ENCODE measurements at places on chromosomes 13 and 19.

DNA sequence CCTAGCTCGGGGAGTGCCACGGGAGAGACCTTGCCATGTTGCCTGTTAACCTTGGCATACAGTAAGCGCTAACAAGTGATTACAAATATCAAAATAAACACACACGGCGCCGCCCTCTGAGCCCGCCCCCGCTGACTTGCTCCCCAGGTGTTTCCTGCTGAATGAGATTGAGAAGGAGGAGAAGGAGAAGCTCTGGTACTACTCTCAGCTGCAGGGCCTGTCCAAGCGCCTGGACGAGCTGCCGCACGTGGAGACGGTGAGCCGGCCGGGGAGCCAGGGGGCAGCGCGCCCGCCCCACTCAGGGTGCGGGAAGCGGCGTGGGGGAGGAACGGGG, 5.0 kb downstream of the APC2 start:
- DNase-seq: no peak

DNA sequence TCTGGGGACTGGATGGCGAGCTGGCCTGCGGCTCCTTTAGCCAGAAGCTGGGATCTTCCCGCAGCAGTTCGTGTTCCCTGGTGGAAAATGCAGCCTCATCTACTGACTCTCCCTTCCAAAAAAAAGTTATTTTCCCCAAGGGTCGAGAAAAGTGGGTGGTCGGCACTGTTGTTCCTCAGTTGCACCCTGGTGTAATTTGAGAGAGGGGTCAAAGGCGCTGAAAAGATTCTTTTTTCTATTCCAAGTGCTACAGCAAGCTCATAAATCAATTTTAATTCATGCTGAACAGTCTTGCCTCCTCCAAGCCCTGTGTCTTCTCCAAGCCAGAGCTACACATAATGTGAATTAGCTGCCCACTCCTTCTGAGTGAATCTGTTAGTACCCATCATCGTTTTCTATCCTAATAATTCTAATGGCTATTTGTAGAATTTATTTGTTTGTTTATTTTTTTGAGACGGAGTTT, 774 bp downstream of the SLC25A15 start:
- no peak for DNase-seq

- no peak for DNase-seq
Observed at GRCh38 chr13:47680748-47681147, 320.3 kb downstream of the SUCLA2 start.

GRCh38 chr13:33560726-33561125, 257.2 kb upstream of the RFC3 start:
- no peak for DNase-seq

GRCh38 chr13:39602614-39603366, at the start of gene LHFPL6:
Gene LHFPL6, minus strand, starts transcription at chr13:39603193.
- DNase-seq: peak; percentile 37

GRCh38 chr19:48391100-48392005, at the start of gene KDELR1:
Gene KDELR1, minus strand, starts transcription at chr19:48391551. Its CDS starts 193 bp downstream, at chr19:48391358.
- peak; percentile 64 for DNase-seq

DNA sequence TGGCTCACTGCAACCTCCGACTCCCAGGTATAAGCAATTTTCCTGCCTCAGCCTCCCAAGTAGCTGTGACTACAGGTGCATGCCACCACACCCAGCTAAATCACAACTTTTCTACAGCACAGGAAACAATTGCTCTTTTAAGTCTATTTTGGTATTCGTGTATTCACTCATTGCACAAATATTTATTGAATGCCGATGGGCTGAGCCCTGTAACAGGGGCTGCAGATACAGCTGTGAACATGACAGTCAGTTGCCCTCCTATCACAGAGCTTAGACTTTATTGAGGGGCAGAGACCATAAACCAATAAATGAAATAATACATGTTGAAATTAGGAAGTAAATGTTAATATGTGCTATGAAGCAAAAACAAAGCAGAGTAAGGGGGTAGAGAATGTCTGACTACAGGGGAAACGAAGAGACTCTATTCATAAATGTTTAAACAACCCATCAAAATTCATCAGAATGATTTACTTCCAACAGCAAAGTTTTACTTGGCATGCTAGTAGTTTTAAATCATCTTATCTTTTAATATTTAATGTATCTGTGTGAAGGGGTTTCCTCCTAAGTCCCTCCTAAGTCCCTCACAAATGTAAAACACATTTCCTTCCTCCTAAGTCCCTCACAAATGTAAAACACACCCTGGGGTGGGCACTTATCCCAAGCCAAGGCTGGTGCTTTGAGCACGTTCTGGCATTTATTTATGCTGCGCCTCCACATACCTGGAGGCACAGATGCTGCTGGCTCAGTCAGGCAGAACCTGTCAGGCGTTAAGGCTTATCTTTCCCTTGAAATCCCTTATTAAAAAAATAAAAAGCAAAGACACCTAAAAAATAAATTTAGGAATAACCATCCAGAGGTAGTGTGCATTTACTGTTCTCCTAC, 140.8 kb downstream of the MIPEP start:
- DNase-seq: no peak

DNA sequence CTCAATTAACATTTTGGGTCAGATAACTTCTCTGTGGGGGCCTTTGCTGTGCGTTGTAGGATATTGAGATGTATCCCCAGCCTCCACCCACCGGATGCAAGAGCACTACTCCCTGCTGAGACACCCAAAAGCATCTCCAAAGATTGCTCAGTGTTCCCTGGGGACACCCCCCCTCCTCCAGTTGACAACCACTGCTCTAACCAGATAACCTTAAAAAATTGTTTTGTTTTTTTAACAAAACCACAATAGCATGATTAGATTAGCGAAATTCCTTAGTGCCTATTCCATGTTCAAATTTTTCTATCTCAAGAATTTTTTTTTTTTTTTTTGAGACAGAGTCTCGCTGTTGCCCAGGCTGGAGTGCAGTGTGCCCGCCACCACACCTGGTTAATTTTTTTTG, 2.6 kb upstream of the EPN1 start:
- no peak for DNase-seq

- DNase-seq: peak; percentile 14
Observed at GRCh38 chr19:1624458-1624857, 19.2 kb upstream of the UQCR11 start.

GRCh38 chr19:2199215-2199614, 35.5 kb downstream of the DOT1L start:
- DNase-seq: no peak

GRCh38 chr13:112802802-112803195, 113.0 kb downstream of the ATP11A start:
- DNase-seq: no peak

DNA sequence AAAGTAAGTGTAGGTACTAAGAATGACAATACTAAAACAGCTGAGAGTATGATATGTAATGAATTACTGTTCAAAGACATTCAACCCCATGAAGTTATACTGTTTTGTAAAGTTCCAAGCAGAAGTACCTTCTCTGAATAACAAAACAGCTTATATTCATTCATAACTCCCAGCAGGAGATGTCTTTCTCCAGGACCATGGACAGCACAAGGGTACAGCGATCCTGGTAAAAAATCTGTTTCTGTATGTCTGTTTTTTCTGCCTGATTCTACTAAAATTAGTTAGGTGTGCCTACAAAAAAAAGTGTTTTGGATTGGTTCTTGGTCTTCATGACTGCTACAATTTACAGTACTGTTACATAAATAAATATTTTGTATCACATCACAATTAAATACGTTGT, 172.5 kb upstream of the SLITRK5 start:
- DNase-seq: no peak

GRCh38 chr13:30049692-30050091, 199.3 kb upstream of the UBL3 start:
- DNase-seq: no peak

DNA sequence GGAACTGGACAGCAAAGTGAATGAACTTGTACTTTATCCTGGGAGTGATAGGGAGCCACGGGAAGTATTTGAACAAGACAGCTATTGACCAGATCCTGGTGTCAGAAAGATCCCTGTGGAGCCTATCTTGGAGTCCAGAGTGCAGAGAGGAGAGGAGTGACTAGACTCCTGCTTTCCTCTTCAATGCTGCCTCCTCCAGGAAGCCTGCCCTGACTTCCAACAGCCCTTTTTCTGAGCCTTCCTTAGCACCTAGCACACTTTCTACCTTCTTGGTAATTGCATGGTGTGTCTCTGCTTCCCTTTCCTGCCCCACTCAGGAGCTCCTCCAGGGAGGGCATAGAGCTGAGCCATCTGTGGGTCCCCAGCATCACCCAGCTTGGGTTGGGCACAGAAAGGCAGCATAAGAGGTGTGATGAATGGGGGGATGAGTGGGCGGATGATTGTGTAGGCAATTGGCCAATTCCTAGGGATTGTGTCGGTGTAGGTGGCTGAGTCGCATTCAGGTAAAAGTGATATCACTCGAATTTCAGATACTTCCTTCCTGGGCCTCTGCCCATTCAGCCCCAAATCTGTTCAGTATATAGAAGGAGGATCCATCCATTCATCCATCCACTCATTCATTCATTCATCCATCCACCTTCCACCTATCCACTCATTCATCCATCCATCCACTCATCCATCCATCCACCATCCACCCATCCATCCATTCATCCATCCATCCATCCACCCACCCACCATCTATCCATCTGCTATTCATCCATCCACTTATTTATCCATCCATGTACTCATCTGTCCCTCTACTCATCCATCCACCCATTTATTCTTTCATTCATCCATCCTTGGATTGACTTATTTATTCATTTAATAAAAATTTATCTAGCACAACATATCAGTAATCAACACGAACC, 26.9 kb downstream of the CYP4F22 start:
- DNase-seq: no peak

DNA sequence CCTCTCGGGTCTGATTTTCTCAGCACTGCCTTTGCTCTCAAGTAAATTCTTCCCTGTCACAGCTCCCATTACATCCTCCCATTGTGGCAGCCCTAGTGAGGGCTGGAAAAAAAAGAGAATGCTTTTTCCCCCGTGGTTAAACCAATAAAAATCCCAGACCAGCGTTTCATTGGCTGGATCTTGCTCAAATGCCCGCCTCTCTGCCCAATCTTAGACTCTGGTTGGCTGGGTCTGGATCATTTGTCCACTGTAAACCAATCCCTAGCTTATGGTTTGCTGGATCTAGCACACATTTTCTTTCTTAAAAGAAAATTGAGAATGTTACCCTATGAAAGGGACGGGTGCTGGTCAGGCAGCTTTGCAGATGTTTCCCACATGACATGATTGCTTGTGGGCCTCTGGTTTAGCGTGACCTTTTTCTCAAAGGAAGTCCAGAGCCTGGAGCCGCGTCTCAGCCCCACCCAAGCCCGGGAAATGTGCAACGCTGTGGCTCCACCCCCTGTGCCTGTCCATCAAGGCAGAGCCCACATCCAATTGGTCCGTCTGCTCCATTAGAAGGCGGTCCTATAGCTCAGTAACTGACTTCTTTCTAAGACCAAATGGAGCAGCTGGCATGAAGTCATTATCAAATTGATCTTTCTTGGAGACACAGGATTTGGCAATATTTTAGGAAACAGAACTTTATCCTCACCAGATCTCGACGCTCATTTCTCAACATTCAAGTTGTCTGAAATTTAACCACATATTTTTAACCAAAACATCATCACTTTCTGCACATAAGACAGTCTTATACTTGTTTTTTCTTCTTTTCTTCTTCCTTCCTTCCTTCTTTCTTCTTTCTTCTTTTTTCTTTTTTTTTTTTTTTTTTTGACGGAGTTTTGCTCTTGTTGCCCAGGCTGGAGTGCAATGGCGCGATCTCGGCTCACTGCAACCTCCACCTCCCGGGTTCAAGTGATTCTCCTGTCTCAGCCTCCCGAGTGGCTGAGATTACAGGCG, 2.6 kb upstream of the MCEMP1 start:
- DNase-seq: peak; percentile 22

GRCh38 chr13:36475468-36475867, 43.2 kb downstream of the CCNA1 start:
- DNase-seq: no peak

GRCh38 chr13:42038661-42039456, 9.6 kb upstream of the DGKH start:
- no peak for DNase-seq

DNA sequence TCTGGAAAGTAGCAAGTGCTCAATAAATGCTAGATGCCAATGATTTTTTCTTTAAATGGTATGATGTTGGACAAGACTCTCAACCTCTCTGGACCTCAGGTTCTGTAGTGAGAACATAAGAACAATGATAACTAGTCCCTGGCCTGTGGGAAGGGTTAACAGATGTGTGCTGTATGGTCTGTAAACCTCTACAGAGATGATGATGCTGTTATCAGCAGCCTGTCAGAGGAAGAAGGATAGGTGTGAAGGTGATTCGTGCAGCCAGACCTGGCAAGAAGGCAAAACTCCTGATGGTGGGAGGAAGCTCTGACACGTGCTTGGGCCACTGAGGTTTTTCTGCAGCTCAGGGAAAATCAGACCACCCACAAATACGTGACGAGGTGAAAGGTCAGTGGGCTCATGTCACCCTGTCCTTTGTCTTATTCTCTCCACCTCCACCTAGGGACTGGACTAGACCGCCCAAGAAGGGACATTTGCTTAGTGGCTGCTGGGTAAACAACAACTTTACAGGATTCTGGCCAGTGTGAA, 36.7 kb upstream of the UBL3 start:
- DNase-seq: no peak

DNA sequence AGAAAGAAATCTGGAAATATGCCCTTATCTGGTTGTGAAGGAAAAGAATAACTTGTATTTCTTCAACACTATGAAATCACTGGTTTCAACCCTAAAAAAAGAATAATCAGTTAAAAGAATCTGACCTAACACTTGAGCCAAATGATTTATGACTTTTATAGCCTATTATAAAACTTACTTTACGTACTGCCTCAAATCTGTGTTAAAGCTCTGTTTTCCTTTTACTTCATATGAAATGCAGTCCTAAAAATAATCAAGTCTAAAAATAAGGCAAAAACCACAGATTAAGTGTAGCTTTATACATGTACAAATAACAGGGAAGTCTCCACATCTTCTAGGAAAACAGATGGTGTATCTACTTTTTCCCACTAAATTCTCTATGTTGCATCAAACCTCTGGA, 101.3 kb downstream of the VWA8 start:
- DNase-seq: no peak

GRCh38 chr19:57273014-57273413, 7.3 kb upstream of the ZNF460 start:
- no peak for DNase-seq

- DNase-seq: no peak
Observed at GRCh38 chr13:22432690-22433089, 748.1 kb upstream of the SGCG start.

GRCh38 chr19:10946958-10947657, 13.7 kb upstream of the SMARCA4 start:
- DNase-seq: no peak
